ENCODE measurements at places on chromosomes 2 and 18.

- no peak for DNase-seq
These were observed 107.2 kb downstream of the RNF152 start for GRCh38 chr18:61785588-61785987.

DNA sequence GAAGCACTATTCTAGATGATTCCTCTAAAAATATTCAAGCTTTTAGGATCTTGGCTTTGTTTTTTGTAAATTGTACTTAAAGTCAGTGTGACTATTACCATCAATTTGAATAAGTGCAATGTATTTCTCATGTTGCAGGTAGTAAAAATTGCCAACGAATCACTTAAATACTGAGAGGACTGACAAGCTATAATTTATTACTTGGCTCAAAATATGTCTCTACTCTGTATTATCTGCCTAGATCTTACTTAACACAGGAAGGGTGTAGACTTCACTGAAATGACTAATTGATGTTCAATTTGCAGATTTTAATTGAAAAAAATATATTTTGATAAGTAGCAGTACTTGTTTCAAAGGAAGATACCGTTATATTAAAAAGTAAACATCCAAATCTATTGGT lies 202.3 kb downstream of the SLC8A1 start:
- DNase-seq, result no peak

- no peak for DNase-seq
These were observed 30.1 kb upstream of the ZNF516 start for GRCh38 chr18:76524900-76525698.

GRCh38 chr18:5159080-5159479 lies 38.0 kb downstream of the AKAIN1 start:
- no peak for DNase-seq

DNA sequence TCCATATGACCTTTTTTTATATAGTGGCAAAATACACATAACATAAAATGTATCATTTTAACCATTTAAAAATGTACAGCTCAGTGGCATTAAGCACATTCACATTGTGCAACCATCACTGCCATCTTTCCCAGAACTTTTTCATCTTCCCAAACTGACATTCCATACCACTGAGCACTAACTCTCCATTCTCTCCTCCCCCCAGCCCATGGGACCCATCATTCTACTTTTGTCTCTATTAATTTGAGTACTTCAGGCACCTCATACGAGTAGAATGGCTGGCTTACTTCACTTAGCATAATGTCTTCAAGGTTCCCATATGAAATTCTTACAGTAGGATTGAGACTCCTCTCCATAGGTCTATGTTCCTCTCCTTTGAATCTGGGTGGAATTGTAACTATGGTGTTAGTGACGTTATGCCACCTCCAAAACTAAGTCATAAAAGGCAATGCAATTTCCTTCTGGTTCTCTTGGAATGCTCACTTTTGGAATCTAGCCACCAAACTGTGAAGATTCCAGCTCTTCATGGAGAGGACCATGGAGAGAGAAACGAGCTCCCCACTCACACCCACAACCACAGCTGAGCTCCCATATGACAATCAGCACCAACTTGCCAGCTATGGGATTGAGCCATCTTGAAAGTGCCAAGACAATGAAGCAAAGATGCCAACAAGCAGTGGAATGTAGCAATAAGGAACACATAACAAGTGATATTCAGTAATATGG lies 9.8 kb upstream of the DNAJC27 start:
- no peak for DNase-seq

GRCh38 chr2:233108611-233109490 lies 48.7 kb downstream of the INPP5D start:
- DNase-seq, result no peak

DNA sequence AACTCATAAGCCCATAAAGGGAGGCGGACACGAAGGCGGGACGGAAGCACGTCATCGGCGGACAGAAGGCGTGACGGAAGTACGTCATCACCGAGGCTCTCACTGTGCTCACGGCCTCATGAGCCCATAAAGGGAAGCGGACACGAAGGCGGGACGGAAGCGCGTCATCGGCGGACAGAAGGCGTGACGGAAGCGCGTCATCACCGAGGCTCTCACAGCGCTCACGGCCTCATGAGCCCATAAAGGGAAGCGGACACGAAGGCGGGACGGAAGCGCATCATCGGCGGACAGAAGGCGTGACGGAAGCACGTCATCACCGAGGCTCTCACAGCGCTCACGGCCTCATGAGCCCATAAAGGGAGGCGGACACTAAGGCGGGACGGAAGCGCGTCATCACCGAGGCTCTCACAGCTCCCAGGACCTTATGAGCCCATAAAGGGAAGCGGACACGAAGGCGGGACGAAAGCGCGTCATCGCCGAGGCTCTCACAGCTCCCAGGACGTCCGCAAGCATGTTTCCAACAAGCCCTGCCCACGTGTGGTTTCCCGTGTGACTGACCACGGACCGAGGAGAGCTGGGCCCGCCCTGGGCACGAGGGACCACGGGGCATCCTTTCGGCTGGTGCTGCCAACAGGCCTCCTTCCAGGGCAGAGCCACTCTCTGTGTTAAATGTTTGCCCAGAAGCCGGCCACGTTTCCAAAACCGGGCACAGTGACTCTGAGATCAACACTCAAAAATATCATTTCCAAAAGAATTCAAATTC lies 182.7 kb upstream of the SALL3 start:
- no peak for DNase-seq

DNA sequence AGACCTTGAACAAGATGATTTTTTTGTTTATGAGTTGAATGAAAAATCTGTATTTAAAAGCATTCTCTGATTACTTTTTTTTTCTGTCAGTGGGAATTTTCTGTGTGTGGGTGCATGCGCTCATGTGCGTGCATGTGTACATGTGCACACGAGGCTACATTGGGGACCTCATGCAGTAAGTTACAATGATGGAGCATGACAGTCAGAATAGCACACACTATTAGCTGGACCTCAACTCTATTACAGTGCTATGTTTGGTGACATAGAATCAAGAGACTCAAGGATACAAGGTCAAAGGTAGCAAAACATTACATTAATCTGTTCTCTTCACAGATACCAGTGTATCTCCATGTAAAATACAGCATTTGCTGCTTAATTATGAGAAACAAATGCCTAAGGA lies 276.8 kb upstream of the FIGN start:
- DNase-seq, result no peak

Data from activated CD8-positive, alpha-beta memory T cell treated with anti-CD3 and anti-CD28 coated beads for 4 hours (primary cell).